Activated CD4-positive, alpha-beta T cell treated with anti-CD3 and anti-CD28 coated beads for 1 hour (primary cell): ENCODE measurements at places on chromosomes 13 and 19.

DNA sequence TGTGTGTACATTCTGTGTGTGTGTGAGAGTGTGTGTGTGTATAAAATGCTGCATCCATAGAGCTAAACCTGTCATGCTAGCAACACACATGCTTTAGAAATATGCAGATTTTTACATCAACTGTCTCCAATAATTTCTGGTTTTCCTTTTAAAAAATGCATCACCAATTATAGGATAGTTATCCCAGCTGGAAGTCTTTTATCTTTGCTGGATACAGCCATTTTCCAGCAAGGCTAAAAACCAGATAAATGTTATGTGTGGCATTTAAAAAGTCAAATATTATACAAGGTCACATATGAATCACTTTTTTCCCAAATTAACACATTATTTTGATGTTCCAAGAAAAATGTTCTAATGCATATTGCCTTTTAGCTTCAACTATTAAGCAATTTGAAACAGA is 202.0 kb upstream of the IPO5 start:
- no peak for DNase-seq

DNA sequence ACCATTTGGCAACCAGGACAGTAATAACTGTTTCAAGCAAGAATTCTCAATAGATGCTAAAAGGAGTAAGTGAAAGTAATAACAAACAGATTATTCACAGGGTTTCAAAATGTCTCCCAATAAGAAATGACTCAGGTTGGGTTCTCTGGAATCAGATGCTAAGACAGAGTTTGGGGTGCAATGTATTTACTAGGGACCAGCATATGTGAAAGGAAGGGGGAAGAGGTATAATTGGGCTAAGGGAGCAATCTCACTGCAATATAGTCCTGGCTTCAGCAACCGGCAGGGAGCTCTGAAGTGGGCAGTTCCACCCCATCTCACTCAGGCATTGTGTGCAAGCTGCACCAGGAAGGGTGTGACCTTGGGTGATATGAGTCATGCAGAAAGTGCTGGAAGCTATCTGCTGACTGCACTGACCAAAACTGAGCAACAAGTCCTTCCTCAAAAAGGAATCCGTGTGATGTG is 23.4 kb downstream of the ZDHHC20 start:
- peak; percentile 36 for DNase-seq

GRCh38 chr13:102814025-102814607 is 15.2 kb downstream of the BIVM start:
- DNase-seq, result no peak

GRCh38 chr13:48592688-48593049 is 59.8 kb upstream of the RCBTB2 start:
- DNase-seq, result no peak

GRCh38 chr13:90526711-90527110 is 820.8 kb upstream of the MIR17HG start:
- DNase-seq, result no peak

- DNase-seq, result peak; percentile 13
These were observed 396 bp downstream of the RTN2 start for GRCh38 chr19:45496349-45496953.

- peak; percentile 11 for DNase-seq
These were observed 665 bp downstream of the ZNF347 start for GRCh38 chr19:53158119-53158656.

GRCh38 chr13:25762795-25763377 is 288.9 kb downstream of the SHISA2 start:
- no peak for DNase-seq

DNA sequence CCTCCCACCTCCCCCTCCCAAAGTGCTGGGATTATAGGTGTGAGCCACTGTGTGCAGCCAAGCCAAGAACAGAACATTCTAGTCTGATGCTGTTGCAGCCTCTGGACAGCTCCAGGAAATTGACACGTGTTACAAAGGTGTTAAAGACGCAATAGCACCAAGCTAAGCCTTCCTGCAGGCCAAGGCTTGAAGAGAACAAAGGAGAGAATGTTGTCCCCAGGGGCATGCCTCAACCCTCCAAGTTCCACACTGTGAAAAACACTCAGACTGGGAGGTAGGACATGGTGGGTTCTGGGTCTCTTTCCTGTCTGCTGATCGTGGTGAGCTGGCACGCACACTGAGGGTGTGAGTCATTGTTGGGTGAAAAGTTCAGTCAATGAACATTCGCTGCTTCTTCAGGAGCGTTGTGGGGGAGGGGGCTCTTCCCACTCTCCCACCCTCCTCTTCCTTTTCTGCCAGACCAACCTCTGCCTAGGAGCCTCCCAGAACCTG is 5.3 kb upstream of the PTPRS start:
- no peak for DNase-seq

GRCh38 chr13:111913761-111914140 is 153.2 kb upstream of the SOX1 start:
- DNase-seq, result no peak

DNA sequence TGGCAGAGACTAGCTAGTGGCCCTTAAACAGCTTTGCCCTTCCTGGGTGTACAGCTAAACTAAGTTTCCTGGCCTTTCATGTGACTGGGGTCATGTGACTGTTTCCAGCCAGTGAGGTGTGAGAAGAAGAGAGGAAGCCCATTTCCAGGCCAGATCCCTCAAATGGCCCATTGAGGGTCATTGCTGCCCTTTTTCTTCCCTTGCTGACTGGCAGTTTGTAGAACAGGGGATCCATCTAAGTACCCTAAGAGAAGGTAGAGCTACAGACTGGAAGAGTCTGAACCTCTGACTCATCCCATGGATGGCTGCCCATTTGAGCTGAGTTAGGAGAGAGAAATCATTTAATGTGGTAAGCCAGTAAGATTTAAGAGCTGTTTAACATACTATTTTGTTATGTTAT is 2.8 kb downstream of the SWSAP1 start:
- DNase-seq, result no peak

DNA sequence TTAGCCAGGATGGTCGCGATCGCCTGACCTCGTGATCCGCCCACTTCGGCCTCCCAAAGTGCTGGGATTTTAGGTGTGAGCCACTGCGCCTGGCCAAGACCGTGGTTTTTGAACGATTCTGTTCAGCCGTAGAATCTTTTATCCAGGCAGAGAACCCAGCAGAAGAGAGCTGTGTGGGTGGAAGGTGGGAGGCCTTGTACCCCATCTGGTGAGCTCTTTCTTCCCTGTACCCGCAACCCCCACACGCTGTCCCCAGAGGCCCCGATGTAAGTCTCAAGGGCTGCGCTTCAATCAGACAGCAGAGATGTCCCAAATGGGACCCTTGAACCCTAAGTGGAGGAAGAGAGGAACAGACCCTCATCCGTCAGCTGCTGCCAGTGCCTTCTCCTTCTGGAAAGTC is 3.7 kb downstream of the SLC25A23 start:
- DNase-seq, result no peak

DNA sequence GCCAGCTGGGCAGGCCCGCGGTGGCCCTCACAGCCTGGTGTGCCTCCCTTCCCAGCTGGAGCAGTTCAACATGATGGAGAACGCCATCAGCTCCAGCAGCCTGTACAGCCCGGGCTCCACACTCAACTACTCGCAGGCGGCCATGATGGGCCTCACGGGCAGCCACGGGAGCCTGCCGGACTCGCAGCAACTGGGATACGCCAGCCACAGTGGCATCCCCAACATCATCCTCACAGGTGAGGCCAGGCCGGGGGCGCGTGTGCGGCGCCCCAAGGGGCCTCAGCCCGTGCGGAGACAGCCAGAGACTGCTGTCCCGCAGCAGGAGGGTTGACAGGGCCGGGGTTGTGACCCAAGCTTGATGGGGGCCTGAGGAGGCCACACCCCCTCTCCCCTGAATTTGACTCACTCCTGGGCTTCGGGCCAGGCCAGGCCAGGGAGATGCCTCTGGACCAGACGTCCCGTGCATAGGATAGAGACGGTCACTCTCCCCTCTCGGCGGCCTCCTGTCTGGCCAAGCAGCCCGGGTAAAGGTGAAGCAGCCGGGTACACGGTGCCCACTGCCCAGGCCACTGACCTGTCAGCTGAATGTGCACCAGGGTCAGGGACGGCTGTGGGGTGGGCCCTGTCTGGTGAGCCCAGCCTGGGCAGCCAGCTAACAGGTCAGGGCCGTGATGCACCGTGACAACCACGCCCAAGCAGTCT is 15.4 kb downstream of the COMP start:
- DNase-seq, result no peak

- DNase-seq, result no peak
These were observed 39.0 kb upstream of the IGSF23 start for GRCh38 chr19:44574186-44574950.

DNA sequence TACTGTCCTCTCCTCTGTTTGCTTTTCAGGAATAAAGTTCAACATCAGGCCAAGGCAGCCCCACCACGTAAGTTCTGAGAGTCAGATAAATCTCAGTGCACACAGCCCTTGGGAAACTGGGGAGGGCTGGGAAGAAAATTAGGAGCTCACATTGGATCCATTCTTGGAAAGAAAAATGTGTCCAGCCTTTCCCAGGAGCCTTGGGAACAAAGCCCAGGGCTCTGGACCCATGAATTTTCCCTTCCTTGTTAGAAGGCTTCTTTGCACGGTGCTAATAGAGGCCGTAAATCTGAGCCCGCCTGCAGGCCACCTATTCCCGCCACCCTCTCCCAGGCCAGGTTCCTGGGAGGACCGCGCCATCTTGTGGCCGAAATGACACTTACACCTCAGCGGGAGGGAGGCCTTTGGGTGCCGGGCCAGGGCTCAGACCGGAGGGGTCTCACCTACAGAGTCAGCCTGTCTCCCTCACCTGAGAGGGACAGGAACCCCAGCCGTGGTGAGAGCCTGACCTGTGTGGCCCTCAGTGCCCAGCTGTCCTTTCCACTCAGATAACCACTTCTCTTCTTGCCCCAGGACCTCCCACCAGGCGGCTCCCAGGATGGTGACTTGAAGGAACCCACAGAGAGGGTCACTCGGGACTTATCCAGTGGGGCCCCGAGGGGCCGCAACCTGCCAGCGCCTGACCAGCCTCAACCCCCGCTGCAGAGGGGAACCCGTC is 25.1 kb upstream of the KCTD15 start:
- peak; percentile 35 for DNase-seq

DNA sequence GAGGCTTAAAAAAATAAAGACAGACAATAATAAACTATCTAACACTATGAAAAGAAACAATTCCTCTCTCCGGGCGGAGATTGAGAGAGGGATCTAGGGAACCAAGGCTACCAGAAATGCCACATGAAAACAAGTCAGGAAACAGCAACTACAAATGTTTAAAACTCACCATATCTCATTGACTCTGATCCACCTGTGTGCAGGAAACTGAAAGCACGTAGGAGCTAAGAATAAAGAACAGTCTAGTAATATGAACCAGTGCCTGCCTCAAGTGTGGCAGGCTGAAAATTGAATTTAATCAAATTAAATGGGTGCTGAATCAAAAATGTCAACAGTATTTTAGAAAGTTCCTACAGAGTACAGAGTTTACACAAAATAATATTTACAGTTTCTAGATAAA is 1701.0 kb downstream of the SLITRK5 start:
- no peak for DNase-seq

DNA sequence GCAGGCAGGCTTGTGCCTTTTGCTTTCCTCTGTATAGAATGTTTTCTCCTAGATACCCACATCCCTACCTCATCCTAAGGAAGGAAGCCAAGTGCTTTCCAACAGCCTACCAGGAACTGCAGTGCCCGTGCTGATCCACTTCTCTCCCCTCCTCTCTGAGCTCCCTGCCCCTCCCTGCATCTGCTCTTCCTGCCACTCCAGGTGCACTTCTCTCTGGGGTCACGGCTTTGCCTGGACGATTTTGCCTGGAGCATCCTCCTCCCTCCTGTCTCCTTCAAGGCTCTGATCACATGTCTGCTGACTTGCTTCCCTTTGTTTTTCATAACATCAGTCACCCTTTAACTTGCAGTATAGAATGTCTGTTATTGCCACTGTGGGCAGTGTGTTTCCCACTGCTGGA is 34.7 kb upstream of the IRS2 start:
- no peak for DNase-seq

DNA sequence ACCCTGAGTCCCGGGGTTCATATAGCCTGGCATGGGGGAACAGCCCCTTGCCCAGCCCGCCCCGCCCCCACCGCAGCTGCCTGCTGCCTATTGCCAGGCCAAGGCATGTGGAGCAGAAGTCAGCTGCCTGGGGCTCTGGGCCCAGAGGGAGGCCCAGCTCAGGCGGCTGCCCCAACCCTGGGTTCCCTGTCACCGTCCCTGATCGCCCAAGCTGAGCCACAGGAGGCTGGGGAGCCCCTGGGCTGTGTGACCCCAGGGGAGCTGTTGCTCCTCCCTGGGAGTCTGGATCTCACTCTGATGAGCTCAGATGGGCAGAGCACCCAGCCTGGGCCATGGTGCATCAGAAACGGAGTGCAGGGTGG is 1.4 kb downstream of the PLIN4 start:
- DNase-seq, result no peak

- no peak for DNase-seq
These were observed 146.6 kb upstream of the GJB6 start for GRCh38 chr13:20378721-20379120.

- DNase-seq, result no peak
These were observed 65.2 kb downstream of the DPRX start for GRCh38 chr19:53696951-53697350.

DNA sequence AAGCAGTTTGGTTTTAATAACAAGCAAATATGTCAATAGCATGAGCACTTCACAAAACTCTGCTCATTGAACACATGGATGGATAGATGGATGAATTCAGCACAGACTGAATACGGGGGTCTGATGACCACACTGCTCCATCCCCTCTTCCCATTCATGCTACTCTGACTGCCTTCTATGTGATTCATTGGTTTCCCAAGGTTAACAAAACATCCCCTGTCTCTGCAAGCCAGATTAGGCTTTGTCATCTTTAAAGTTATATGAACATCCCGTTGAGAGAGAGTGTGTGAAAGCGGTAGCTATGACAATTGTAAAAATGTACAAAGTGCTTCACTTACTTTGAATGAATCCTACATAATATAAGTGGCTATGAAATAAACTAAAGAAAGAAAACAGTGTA is 252.5 kb downstream of the OXGR1 start:
- no peak for DNase-seq

GRCh38 chr19:1884719-1885334 is 469 bp downstream of the ABHD17A start:
- no peak for DNase-seq

DNA sequence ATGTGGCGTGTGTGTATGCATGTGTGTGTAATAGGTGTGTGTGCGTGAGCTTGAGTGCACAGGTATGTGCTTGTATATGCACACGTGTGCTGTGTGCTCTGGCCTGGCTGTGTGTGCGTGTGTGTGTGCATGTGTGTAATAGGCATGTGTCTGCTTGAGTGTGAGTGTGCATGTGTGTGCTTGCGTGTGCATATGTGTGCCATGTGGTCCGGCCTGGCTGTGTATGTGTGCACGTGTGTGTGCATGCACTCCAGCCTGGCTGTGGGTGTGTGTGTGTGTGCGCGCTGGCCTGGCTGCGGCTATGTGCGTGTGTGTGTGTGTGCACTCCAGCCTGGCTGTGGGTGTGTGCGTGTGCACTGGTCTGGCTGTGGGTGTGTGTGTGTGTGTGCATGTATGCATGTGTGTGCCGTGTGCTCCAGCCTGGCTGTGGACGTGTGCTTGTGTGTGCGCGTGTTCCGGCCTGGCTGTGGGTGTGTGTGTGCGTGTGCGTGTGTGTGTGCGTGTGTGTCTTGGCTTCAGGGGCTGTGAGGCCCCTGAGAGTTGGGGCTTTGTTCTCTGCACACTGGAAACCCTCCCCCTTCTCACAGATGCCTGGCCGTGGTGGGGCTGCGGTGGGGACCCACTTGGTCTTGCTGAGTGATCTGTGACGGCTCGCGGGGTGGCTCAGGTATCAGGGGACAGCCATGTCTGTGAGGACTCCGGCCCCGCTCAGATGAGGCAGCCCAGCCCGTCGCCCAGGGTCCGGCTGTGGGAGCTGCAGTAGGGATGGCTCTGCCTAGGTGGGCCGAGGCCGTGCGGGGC is 8.2 kb downstream of the SPPL2B start:
- DNase-seq, result no peak

GRCh38 chr13:76635232-76636230 is 250.7 kb downstream of the KCTD12 start:
- no peak for DNase-seq
